Activated CD4-positive, alpha-beta T cell treated with anti-CD3 and anti-CD28 coated beads, Interleukin-10, Interleukin-2, amounts not matched to agents 100 ng/mL and 50 ng/mL, durations not matched to agents 16 hours and 8 hours (primary cell): ENCODE measurements at places on chromosomes 1 and 21.

DNA sequence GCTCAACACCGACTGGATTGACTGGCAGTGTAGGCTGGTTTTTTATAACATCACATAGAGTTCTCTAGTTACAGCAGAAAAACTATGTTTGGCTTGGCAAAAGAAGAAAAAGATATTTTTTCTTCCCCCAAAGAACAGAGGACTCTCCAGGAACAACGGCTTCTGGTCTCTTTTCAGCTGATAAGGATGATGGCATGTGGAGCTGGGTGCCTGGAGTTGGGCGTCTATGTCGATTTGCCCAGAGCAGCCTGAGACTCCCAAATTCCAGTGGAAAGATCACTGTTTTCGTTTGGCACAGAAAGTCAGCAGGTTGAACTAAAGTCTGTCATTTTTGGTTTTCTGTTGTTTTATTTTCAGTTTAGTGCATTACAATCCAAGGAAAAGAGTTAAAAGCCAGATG, 91.1 kb downstream of the SMYD2 start:
- DNase-seq: no peak

- DNase-seq: no peak
Measured at GRCh38 chr1:99964806-99965205, 5.0 kb upstream of the SLC35A3 start.

DNA sequence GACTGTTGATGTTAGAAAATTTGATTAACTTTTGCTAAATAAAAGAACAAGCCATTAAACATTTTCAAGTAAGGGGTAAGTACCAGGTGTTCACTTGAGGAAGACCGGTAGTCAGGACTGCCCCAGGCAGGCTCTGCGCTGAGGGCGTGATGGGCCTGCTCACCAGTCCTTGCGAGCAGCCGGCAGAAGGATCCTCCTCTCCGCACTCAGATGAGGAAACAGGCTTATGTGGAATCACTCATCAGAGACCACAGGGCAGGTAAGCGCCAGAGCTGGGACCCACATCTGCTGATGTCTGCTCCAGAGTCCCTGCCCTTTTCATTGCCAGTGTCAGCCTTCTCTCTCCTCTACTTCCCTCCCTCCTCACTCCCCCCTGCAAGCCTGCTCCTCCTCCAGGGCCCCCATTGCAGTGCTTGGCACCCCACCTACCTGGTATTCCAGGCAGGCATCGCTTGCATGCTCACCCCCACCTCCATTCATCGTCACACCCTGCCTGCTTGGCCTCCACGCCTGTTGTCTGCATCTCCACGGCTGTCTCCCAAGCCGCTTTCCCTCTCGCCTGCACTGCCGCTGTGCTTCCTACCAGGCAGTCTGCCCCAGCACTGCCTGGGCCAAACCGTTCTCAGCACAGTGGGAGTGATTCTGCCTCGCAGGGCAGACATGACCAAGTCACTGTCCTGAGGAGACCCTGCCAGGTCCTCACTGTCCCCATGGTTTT, 24.7 kb upstream of the KDM4A start:
- DNase-seq: no peak

DNA sequence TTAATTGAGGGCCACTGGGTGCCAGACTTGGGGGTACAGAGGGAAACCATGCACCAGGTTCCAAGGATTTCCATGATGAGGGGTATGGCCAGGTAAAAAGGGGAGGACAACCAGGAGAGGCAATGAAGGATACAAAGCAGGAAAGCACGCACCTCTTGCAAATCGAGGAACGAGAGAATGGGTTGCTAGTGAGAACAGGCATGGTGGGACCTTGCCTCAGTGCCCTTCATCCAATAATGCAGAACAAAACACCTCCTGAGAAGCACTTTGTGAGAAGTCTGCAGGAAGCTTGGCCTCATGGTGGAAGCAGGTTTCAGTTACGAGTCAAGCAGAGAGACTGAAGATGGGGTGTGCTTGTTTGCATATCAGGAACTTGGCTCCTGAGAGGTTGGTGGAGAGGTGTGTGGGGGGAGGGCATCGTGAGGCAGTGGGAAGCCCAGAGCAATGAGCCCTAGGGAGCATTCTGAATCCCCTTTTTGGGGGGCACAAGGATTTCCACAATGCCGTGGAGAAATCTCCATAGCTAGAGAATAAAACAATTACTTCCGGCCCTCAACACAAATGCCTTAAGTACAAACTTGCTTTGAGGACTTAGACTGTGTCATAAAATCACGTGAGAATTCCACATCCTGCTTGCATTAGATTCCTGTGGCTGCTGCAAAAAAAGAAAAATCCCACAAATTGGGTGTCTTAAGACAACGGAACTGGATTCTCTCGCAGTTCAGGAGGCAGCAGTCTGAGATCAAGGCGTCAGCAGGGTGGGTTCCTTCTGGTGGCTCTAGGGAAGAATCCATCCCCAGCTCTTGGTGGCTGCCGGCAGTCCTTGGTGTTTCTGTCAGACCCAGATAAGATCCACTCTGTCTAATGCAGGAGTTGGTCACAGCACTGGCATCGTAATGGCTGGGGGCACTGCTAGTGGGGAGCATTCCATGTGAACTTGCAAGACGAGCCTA, 54.9 kb upstream of the BACE2 start:
- no peak for DNase-seq

- no peak for DNase-seq
Measured at GRCh38 chr1:212539737-212540430, 68.7 kb upstream of the ATF3 start.

DNA sequence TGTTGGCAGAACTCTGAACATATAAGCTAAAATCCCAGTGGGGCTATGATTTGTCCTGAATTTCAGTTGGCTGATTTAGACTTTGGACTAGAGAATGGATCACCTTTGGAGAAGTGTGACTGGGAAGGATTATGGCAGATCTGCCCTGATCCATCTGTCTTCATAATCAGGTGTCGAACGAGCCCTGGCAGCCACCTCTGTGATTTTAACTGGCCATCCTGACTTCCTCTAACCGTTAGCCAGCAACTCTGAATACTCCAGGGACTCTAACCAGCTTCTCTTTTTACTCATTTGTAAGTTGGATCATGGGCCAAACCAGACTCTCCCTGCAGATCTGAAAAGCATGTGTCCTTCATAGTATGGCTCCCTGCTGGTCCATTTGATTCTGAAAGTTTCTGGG, 32.0 kb downstream of the ACTN2 start:
- no peak for DNase-seq

- DNase-seq: no peak
Measured at GRCh38 chr1:20721117-20722061, 3.6 kb upstream of the KIF17 start.

DNA sequence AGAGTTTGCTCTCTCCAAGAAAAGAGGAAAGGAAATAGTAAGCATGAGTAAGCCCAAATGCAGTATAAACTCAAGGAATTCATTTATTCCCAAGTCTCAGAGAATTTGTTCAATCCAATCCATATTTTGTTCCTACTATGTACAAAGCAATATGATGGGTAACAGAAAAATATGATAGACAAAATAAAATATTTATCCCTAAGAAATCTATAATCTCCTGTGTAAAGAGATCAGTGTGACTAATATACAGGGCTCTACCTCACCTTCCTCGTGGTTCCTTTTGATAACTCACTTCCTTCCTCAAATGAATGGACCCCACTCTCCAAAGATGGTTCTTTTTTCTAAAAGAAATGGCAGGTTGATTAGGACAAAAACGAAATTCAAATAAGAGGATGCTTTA, 7.6 kb downstream of the CLSPN start:
- DNase-seq: no peak

- DNase-seq: peak; percentile 41
Measured at GRCh38 chr1:154730259-154730658, 122.3 kb upstream of the ADAR start.

DNA sequence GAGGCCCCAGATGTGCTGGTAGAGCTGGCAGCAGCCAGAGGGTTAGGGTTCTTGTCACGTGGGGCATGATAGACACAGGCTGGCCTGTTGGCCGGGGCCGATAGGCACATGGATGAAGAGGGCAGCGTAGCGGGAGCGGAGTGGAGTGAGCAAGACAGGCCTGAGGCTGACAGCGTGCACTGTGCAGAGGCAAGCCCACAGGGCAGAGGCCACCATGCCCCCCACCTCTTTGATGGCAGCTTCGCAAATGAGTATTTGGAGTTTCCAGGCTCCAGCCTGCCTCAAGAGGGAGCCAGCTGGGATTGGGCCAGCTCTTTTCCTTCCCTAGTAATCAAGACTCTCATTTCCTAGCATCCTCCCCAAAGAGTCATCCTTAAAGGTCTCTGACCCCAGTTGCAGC, 43.5 kb downstream of the TMCC2 start:
- DNase-seq: no peak

GRCh38 chr1:69120817-69121216, 446.9 kb upstream of the LRRC7 start:
- no peak for DNase-seq

GRCh38 chr1:14263671-14264070, 334.8 kb upstream of the KAZN start:
- DNase-seq: no peak

GRCh38 chr1:46026531-46026930, 105.9 kb downstream of the PIK3R3 start:
- no peak for DNase-seq

DNA sequence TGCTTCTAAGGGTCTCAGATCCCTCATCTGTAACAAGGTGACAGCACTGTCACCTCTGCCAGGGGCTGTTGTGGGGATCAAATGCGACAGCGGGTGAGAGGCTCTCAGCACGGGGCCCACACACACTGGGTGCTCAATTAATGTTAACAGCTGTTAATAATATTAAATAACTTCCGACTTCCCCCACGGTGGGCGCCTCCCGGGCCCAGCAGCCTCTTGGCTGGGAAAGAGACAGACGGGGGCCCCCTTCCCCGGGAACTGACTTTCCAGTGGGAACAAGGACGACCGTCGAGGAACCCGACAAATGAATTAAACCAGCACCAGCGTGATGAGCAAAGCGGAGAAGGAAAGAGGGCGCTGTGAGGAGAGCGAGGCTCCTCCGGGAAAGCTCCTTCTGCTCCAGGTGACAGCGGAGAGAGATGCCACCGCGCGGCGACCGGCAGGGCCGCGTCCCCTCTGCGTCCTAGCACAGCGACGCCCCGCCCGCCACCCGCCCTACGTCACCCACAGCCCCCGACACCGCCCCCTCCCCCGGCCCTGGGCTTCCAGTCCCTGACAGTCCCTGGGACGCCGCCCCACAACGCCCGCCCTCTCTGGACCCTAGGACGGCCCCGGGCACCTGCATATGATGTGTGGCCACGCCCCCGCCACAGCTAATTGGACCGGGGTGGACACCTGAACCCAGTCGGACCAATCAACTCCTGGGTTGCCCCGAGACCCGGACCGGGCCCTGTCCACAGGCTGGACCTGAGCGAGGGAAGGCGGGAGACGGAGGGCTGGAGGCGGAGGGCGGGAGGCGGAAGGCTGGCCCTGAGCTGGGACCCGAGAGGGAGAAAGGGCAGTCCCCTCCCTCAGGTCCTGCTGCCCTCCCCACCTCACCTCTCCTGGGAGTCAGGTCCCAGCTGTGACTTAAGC, 38.2 kb downstream of the MATN1 start:
- no peak for DNase-seq

GRCh38 chr1:67350783-67351182, 43.1 kb downstream of the IL12RB2 start:
- peak; percentile 84 for DNase-seq

GRCh38 chr1:219279017-219279770, 105.5 kb downstream of the LYPLAL1 start:
- DNase-seq: no peak

DNA sequence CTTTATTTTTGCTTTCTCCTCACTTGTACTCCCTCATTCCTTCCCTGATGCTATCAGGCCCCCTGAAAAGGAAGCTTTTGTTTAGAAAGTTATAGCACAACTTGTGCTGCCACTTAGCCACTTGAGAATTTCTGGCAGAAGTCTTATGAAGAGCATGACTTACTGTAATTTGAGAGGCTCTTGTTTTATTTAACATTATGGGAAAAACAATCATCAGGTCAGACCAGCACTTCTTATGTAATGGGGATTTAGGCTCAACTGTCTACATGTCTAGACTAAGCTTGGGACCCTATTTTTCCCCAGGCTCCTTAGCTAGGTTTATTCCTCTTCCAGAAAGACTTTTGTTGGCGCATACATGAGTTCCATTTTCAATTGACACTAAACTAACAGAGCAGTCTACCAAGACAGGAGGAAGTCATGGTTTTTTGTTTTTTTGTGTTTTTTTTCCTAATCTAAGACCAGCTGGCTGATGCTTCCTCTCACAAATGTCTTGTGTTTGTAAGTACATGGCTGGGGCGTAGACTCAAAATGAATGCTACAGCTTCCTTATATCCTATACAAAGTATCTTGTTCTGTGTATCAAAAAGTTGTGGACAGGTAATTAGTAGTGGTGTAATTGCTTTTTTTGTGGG, 31.5 kb downstream of the TNFSF4 start:
- DNase-seq: no peak

DNA sequence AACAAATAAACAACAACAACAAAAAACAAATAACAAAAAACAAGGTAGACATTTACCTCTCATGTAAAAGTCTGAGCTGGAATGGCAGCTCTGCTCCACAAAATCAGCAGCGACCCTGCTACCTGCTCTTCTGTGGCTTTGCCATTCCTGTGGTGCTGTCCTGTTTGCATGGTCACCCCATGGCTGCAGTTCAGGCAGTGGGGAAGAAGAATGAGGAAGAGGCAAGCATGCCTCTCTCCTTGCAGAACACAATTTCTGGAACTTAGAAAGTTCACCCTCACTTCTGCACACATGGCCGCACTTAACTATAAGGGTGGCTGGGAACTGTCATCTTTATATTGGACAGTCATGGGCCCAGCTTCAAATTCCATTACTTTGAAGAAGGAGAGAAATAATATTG, 84.8 kb upstream of the GNG12 start:
- no peak for DNase-seq

- no peak for DNase-seq
Measured at GRCh38 chr1:18998016-18998724, 41.7 kb upstream of the IFFO2 start.

GRCh38 chr1:46197964-46198811, at the start of gene POMGNT1:
Gene POMGNT1, minus strand, starts transcription at chr1:46198434. Its CDS starts 613 bp downstream, at chr1:46197821.
- DNase-seq: peak; percentile 83

DNA sequence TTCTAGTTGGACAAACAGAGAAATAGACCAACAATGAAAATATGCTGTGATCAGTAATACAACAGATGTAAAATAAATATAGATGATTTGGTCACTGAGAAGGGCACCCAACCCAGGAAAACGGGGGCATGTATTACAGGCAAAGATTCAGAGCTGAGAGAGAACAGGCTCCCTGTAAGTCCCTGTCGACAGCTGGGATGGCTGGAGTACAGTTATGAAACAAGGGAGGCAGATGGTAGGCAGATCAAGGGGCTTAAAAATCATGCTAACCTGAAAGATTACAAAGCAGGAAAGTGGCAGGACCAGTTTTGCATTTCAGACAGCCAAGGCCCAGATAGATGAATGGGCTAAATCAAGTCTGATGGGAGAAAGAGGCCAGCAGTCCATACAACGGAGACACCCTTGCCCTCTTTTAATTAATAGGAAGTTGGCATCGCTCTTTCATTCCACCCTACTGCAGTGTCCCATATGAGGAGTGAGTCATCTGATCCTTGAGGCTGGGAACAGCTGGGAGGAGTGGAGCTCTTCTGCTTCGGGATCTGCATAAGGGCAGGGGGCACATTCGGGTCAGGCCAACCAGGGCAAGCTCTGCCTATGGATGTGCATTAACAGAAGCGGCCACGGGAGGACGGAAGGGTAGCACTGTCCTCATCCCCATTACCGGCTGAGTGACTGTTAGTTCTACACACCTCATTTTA, 171.1 kb downstream of the DAB1 start:
- DNase-seq: no peak

GRCh38 chr1:47963568-47964358, 33.4 kb downstream of the TRABD2B start:
- DNase-seq: no peak

GRCh38 chr1:18854331-18855025, 5.0 kb downstream of the TAS1R2 start:
- no peak for DNase-seq
